ENCODE measurements at places on chromosomes 12 and 14.

DNA sequence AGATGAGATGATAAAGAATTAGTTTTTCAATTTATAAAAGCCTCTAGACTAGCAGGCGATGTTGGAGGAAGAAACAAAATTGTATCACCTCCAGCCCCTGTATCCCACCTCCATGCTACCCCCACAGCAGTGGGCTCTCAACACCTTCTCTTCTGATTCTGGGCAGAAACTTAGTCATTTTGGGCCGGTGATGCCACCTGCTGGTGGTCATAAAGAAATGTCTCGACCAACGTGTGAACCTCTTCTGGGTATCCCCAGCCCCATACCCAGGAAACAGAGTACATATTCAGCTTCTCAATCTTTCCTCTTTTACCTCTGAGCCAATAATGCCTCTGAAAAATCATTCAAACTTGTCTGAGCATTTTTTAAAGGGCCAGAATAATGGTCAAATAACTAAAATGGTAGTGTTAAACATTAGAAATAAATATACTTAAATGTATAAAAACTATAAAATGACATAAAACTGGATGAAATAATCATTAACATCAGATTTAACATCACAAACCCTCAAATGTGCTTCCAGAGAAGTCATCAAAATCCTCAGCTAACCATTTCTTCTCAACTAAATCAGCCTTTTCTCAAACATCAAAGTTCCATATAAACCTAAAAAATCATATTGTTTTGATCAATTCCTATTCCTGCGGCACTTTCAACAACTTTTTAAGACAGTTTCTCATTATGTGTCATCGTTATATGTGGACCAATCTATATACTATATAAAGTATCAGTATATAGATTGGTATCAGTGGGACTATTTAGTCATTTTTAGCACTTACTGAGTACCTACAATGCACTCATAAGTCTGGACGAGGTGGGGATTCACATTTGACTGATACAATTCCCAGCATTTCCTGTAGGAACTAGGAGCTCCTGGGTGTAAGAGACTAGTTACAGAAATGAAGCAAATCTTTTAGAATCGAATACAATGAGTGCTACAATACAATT lies 69.4 kb downstream of the ATXN2 start:
- peak; percentile 4 for DNase-seq

- DNase-seq = no peak
These were observed 677 bp downstream of the C12orf75 start for GRCh38 chr12:105330931-105331804.

GRCh38 chr12:24821691-24822090 lies 127.2 kb downstream of the BCAT1 start:
- DNase-seq = no peak

- no peak for DNase-seq
These were observed 18.7 kb upstream of the FBXO21 start for GRCh38 chr12:117208811-117209455.

DNA sequence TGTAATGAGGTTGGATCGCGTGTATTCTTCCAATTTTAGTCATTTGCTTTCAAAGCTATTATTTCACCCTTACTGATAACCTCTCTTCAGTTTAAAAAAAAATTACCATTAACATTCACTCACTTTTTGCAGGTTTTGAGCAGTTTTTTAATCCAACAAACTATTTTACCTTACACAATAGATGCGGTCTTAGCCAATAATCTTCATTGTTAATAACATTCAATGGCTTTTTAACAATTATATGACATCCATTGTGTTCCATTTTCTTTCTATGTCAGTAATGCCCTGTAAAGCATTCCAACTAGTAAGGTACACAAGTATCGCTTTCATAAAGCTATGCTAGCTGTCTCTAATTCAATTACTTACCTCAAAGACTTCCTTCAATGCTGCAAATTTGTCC lies 18.9 kb upstream of the OTX2 start:
- no peak for DNase-seq

DNA sequence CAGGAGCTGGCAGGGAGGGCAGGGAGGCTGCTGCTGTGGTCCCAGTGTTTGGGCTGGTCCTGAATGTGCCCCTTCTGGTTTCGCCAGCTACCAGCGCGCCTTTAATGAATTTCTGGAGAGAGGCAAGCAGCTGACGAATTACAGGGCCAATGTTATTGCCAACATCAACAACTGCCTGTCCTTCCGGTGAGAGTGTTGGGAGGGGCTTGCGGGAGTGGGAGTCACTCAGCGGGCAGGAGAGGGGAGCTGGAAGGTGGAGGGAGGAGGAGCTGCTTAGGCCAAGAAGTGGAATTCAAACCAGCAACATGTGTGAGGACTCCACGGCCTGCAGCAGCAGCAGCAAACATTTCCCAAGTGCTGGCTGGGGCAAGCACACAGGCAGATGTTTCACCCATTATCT lies 7.7 kb downstream of the TNFAIP2 start:
- DNase-seq = no peak

DNA sequence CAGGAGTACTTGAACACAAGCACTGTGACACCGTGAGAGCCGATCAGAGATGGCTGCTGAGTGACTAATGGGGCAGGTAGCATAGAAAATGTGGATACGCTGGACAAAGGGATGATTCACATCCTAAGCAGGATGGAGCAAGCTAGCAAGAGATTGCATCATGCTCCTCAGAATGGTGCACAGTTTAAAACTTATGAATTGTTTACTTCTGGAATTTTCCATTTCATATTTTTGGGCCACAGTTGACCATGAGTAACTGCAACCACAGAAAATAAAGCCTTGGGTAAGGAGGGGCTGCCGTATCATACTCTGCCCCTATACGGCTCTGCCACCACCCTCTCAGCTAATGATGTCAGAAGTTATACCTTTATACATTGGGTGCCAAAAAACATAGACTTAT lies 23.3 kb upstream of the MARK3 start:
- DNase-seq = peak; percentile 94

DNA sequence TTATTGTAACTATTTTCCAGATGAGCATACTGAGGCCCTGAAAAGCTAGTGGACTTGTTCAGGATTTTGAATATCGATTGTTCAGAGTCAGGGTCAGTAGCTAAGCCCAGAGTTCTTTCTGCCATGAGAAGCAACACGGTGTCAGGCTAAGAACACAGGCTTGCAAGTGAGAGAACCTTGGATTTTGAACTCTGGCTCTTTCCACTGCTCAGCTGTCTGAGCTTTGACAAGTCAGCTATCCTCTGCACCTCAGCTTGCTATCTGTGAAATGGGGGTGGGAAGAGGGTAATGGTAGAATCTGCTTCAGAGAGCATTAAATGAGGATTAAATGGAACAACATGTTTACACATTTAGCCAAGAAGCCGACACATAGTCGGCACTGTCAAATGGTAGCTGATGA lies 157.2 kb downstream of the SAMD4A start:
- DNase-seq = no peak

DNA sequence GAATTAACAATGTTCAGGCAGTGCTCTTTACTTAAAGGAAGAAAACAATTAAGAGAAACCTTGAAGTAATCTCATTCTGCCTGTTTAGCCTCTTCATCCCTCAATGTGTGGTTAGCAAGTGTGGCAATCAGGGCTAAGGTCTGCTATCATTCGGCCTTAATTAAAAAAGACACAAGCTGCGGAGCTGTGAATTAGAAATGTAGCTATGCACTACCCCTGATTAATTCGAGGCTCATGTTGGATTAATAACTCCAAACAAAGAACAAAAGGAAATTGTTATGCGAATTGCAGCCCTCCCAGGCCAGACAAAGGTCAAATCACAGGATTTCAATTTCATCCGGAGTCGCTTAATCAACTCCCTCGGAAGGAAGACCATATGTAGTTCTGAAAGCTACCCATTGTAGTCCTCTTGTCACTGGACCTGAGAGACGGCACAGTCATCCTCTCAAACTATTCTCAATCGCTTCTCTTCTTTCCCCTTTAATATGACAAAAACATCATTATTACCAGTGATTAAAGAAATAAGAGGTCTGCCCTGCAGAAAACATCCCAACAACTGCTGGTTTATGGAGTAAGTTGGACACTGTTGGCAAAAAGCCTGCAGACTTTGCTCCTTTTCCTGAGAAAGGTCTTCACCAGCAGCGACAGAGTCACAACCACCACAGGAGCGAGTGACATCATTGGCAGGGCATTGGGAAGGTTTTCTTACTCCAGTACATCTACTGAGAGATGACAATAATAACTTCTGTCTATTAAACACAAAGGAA lies 71.1 kb upstream of the SOX5 start:
- no peak for DNase-seq

DNA sequence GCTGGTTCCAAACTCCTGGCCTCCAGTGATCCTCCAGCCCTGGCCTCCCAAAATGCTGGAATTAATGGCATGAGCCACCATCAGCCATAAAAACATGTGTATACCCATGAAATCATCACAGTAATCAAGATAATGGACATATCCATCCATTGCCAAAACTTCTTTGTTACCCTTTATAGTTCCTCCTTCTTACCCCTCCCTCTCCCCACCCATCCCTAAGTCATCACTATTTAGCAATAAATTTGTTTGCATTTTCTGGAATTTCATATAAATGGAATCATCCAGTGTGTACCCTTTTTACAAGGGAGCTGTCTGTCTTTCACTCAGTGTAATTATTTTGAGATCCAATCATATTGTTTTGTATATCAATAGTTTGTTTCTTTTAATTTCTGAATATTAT lies 42.4 kb downstream of the RPH3A start:
- no peak for DNase-seq

GRCh38 chr14:103111232-103111868 lies 11.9 kb upstream of the TNFAIP2 start:
- DNase-seq = no peak

DNA sequence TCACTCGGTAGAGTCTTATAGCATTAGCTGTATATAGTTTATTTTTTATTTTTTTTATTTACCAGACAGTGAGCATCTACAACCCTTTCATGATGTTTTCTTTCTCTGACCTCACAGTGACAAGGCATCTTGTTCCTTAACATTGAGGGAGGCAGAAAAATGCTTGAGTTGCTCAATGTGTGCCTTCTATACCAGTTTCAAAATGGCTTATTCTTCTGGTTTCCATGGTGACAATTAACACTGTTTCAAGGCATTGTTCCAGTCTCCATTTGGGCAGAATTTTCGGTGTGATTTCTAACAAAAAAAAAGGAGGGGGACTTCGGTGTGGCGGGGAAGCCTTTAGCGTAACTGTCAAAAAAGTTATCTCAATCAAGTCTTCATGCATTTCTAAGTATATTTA lies 209.7 kb upstream of the NPAS3 start:
- no peak for DNase-seq

DNA sequence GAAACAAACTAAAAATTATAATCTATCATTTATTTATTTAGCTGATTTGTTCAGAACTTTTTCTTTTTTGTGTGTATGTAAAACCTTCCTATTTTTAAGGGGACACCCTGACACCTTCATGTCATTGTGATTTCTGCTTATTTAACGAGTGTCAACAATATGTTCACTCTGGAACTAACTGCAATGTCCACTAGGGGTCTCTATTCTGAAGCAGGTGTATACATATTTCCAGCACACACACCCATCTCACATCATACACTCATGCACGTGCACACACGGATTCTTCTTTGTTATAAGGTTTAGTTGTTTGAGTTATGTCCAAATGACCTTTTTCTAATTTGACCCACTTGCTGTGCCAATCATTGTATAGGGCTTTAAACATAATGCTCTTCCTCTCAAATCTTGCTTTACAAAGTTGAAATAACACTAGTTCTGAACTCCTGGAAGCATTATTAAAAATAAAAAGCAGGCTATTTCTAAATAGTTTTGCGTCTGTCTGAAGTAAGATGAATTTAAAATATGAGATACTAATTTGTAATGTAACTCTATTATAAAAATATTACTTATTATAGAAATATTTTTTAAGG lies 15.5 kb downstream of the E2F7 start:
- no peak for DNase-seq

DNA sequence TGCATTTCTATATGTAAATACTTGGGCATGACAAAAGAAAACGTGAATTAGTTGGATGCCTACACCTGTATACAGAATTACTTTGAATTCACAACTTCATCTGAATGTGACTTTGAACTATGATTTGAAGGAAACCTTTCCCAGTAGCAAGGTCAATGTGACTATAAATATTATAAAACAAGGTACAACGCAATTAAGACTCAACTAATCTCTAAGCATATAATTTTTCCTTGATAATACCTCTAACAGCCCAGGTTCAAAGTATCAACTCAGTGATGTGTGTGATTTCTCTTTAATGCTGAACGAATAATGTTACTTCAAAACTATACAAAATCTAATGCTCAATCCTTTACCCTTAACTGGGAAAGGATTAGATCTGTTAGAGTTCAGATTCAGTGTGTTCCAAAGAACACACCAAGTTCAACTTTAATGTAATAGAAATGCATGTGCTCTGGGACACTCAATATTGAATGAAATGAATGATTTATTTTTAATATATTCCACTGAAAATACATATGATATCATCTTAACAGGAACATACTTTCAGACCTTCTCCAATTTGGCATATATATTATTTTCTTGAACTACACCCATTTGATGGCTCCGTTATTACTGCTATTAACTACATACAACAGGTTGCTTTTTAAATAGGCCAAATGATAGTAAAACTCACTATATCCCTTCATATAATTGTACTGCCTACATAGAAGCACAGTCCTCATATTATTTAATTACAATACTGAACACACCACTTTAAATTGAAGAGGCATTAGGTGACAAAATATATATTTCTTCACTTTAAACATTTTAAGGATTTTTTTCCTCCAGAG lies 40.1 kb upstream of the MTERF2 start:
- no peak for DNase-seq

DNA sequence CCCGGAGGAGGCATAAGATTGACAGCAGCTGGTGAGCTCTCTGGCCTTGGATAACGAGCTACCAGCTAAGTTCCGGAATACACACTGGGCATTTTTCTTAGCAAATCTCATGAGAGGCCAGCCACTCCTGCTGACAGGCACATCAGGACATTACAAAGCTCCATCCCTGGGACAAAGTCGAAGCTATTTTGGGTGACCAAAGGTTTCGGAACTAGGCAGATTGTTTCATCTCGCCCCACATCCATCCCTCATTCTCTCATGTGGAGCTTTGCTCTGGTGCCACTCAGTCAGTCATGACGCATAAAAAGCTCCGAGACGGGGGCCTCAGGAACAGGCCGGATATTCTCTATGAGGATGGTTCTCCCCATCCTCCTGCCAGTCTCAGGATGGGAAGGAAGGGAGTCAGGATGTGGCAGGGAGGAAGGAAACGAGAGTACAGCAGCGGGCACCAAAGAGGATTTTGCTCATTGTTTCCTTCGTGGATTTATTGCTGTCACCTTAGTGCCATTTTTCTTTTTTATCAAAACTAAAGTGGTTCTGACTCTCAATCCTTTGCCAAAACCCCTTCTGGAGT lies 253.1 kb upstream of the FKBP4 start:
- DNase-seq = no peak

DNA sequence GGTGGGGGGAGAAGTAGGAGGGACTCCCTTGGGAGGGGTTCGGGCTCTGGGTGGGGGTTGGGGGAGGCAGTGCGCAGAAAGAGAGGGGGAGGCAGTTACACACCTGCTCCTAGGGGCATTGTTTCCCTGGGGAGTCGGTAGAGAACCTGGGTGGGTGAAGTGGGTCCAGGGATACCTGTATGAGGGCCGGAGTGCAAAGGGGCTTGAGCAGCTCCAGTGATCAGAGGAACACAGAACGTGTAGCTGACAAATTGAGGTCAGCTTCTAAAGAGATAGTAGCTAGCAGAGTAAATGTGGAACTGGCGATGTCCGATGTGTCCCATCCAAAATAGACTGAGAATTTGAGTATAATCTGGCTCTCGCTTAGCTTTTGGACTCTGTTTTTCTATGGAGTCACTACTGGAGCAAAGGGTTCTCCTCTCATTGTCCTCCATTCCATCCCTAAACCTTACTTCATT lies 502 bp downstream of the SMARCD1 start:
- no peak for DNase-seq
